Effector memory CD8-positive, alpha-beta T cell (primary cell): ENCODE measurements at places on chromosomes 12 and 14.
A peak's percentile ranks its signal among the peaks of the same experiment; 100 is the strongest.

GRCh38 chr12:45827974-45828373 lies 98.5 kb downstream of the ARID2 start:
- no peak for DNase-seq

- DNase-seq = no peak
Observed at GRCh38 chr12:2642896-2643425, 151.8 kb upstream of the FKBP4 start.

DNA sequence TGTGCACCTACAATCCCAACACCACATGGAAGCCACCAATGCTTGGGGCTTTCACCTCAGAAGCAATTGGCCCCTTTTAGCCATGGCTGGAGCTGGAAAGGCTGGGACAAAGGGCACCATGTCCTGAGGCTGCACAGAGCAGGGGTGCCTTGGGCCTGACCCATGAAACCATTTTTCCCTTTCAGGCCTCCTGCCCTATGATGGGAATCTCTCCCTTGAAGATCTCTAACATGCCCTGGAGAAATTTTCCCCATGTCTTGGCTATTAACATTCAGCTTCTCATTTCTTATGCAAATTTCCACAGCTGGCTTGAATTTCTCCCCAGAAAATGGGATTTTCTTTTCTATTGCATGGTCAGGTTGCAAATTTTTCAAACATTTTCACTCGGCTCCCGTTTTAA lies 823.6 kb downstream of the GALC start:
- DNase-seq = no peak

GRCh38 chr12:40474630-40475029 lies 217.6 kb upstream of the CNTN1 start:
- no peak for DNase-seq

GRCh38 chr14:38959021-38959420 lies 144.0 kb downstream of the SEC23A start:
- no peak for DNase-seq

DNA sequence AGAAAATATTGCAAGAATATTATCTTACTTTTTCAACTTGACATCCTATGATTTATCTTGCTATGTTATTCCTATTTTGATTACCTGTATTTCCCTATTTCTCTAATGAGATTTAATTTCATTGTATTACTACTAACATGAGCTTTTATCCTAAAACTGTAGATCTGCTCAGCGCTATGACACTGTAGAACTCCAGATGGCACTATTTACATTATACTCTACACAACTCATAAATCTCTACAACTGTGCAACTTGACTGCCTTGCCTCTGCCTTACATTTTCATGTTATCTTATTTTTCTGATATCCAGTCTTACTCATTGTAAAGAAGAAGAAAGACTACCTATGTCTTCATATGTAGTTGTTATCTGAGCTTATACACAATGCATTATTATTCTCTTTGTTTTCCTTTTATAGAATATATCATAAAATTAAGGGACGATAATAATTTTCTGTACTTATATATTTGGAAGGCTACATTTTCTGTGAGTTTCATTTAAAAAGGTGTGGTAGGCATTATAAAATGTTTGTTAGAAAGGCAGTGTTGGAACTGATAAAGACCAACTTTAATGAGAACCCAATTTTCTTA lies 24.1 kb downstream of the NUP37 start:
- no peak for DNase-seq

DNA sequence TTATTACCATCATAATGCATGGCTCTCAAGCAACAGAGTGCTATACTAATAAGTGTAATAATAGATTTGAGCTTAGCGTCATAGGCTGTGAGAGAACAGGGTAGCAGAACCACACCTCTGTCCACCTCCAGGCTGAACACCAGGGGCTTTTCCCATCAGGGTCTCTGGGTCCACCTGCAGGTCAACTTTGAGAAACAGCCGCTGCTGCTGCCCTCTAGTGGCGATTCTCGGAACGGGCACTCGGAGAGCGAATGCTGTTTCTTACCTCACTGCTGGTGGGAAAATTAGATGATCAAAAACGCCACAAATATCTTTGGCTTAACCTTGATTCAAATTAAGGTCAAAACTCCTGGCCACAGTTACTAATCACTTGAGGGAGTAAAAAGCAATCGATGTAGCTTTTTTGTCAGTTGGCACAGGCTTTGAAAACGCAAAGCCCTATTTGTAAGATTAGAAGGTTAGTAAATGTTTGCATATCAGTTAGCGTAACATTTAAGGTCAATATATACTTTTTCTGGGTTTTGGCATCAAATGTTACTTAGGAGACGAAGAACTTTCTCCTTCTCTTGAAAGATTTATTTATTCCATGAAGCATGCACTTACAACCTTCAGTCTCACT lies 127.9 kb upstream of the TMEM132D start:
- DNase-seq = peak; percentile 27

DNA sequence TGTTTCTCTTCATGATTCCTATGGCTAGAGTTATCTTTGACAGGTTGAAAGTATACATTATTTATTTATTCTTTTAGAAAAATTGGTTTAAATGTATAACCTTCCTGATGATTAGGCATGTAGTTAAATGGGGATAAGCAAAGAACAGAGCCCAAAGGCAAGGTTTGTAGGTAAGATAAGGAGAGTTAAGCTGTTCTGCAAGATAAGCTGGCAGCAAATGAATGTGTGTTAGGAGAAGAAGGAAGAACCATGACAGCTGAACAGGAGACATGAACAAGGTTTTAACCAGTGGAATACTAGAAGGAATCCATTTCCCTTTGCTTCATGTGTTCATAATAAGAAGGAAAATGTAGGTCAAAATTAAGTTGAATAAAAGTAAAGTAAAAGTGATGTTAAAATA lies 1330.1 kb upstream of the USP15 start:
- DNase-seq = no peak

DNA sequence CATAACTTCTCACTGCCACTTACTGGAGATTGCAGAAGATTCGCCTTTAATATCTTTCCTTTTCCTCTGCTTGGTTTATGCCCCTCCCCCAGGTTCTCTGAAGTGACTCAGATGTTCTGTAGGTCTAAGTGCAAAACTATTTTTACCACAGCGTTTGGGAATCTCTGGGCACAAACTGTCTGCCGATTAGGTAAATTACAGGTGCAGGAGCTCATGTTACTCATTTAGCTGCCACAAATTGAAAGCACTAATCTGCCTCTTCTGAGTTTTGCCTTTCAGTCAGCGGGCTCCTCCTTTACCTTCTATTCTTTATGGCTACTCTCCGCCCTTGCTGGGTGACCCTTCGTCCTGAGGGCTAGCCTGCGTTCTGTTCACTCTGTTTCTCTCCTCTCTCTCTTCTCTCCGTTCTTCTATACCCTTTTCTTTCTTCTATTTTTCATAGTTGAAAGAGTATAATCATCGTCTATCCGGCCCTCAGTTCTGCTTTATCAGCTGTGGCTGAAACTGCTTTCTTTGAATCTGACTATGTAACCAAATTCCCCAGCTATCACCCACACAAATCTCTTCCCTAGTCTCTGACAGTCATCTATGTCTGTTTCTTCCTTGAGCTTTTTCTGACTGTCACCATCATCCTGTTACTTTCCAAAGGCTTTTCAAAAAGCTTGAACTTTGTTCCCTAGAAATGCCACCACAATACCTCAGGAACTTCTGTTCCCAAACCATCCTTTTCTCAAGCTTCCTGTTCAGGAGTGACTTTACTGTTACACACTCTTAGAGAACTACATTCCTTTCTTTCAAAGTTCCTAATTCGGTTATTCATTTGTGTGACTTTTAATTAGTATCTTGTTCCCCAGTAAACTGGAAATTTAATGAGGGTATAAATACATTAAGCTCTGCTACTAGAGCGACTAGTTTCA lies 4.3 kb upstream of the MYF6 start:
- no peak for DNase-seq

GRCh38 chr14:44309331-44309730 lies 197.8 kb downstream of the FSCB start:
- DNase-seq = no peak

- DNase-seq = no peak
Observed at GRCh38 chr14:78902010-78902623, 731.9 kb downstream of the NRXN3 start.

DNA sequence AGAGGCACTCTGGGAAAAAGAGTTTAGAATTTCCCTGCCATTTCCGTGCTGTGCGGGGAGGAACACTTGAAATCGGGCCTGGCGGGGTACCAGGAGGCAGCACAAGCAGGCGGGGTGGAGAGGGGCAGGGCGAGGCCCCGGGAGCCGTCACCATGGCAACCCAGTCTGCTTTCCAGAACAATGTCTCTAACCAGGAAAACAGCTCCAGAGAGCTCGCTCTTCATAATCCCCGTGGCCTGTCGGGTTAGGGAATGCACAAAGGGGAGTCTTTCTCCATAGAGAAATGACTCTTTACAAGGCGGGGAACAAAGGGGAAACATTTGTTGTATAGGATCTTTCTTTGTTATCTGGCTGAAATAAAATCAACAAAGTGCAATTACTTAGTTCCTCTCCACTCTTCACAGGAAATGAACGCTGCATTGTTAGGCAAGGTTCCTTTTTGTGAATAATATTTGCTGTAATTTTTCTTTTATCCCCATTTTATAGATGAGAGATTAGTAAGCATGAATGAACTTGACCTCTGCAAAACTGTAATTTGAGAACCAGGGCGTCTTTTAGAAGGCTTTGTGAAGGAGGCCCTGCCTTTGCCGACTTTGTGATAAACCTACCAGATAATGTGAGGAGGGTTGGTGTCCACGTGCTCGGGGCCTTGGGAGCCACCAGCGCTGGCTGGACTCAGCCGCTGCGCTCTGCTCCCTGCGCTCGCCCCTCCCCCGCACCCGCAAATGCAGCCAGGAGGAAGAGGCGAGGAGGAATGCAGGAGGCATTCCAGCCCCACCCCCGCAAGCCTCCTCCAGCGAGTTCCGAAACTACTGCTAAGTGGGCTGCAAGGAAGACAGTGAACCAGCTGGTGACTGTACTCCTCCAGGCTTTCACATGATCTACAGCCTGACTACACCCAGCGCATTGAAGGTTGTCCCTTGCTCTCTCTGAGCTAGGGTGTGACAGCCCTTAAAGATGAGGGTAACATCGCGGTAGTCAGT lies 105.2 kb upstream of the ATF7IP start:
- no peak for DNase-seq

- DNase-seq = no peak
Observed at GRCh38 chr14:70897464-70897863, 9.8 kb upstream of the PCNX1 start.

- no peak for DNase-seq
Observed at GRCh38 chr14:101228949-101229541, 325.5 kb upstream of the RTL1 start.

DNA sequence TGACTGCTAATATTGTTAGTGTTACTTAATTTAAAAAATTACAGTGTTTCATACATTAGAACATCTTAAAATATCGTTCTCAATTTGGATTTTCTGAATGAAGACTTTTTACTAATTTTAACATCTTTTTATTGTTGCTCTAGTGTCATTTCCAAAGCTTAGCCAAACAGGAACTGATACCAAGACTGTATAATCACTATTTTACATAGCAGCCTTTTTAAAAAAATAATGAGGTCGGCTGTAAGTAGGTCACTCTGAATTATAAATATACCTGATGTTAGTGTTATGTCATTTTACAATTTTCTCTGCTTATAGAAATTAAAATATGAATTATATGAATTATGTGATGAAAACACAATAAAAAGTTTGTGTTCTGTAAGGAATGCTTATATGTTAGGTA lies 321.5 kb downstream of the TMEM117 start:
- no peak for DNase-seq

GRCh38 chr12:31370531-31371255 lies 44.7 kb upstream of the SINHCAF start:
- no peak for DNase-seq

- DNase-seq = no peak
Observed at GRCh38 chr12:79983492-79983891, 48.6 kb upstream of the PPP1R12A start.

GRCh38 chr12:116189692-116190091 lies 87.8 kb downstream of the MED13L start:
- DNase-seq = no peak

DNA sequence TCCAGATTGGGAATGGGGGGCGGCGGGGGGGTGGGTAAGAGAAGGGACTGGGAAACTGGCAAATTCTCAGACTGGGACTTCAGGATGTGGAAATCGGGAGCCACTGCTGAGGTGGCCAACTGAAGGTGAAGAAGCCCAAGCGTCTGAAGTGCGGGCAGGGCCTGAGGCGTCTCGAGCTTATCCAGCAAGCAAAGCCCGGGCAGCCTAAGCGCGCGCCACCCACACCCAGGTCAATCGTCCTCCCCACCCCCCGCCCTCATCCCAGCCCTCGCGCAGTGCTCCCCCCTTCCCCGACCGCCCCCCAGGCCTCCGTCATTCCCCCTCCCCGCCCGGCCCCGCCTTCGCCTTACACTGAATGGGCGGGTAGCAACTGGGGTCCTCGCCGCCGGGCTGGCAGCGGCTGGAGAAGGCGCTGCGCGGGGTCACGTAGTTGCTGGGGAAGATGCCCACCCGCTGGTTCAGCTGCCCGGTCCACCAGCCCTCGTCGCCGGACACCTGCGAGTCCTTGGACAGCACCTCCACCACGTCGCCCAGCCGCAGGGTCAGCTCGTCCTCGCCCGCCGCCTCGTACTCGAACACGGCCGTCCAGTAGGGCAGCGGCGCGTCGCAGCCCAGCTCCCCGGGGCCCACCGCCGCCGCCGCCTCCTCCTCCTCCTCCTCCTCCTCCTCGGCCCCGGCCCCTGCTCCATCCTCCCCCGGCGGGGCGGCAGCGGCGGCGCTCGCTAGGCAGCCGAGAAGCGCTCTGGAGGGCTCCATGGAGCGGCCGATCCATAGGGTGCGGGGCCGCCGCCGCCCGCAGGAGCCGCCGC lies 693 bp downstream of the MAP3K9 start:
- DNase-seq = no peak

- no peak for DNase-seq
Observed at GRCh38 chr12:44960856-44961255, 84.7 kb upstream of the NELL2 start.
